ENCODE measurements at places on chromosomes 3 and 15.

DNA sequence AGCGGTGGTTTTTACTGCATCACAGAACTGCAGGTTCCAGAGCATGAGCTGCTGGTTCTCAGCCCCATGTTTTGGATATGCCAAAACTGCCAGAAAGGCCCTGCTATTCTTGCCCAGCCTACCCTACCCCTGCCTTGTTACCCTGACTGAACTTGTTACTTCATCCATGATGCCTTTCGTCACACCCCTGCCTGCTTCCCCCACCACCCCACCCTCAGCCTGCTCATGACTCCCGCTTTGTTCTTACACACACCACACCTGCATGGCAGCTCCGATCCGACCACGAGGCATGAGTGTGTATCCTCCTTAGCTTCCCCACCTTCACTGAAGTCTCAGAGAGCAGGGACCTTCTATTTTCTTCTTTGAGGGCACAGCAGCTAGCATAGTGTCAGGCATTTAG is 5.1 kb upstream of the TM4SF1 start:
- DNase-seq = no peak

GRCh38 chr15:75348562-75349350 is 1.9 kb downstream of the NEIL1 start:
- no peak for DNase-seq

DNA sequence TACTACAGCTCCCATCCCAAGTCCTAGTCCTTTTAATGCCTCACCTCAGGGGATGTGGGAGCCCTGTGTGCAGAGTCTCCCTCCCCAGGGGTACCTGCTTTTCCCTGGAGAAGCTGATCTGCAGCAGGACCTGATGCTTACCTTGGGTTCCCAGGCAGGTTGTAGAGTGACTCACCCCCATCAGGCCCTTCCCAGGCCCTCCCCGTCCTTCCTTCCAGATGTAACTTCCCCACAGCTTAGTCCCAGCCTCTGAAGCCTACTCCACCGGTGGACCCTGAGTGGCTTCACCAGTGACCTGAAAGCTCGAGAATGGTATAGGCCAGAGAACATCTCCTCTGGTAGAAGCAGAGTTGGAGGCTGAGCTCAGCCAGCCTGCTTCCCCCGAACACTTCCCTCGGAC is 254.2 kb upstream of the STT3B start:
- DNase-seq = no peak

DNA sequence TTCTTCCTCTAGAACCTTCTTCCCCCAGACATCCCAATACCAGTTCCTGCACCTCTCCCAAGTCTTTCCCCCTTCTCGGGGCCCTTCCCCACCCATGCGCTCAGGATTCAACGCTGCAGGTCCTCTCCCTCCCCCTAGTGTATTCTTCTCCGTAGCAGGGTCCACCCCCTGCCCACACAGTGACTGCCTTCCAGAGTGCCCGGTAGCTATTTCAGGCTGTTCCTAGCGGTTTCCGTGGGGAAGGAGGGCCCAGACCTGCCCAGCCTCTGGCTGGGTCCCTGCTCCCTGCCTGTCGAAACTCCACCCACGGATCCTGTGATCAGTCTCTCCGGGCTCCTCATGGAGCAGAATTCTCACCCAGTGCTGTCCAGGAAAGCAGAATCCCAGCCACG is 45.2 kb upstream of the SEC61A1 start:
- DNase-seq = no peak

DNA sequence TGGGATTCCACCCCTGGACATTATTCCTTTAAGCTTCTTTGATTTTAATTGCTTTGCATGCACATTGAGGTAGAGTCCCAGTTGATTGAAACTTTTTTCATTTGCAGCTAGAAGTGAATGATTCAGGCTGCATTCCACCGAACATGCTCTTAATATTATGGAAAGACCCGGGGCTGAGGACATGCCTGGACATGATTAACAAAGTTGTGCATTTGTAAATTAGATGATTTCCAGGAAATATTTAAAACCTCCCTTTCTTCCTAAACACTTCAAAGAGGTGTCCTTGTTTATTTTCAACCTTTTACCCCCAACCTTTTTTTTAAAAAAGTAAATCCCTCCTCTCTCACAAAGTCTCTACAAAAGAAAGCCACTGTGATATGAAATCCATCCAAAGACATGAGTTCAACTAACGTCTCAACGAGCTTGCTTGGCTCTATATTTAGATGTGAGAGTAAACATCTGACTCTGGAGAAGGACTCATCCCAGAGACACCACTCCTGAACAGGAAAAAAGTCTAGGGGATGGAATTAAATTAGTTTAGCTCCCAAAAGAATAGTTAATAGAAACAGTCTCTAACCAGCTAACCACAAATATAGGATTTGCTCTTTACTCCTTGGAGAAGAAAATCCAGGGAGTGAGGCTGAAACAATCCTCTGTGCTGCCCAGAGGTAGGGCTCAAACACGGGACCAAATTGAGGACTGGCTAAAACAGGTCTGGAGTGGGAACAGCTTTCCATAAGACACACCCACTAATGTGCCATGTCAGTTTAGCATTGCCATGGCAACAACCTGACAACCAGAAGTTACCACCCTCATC is 83.1 kb downstream of the XXYLT1 start:
- no peak for DNase-seq

GRCh38 chr3:142929890-142930289 is 33.6 kb downstream of the PAQR9 start:
- no peak for DNase-seq

DNA sequence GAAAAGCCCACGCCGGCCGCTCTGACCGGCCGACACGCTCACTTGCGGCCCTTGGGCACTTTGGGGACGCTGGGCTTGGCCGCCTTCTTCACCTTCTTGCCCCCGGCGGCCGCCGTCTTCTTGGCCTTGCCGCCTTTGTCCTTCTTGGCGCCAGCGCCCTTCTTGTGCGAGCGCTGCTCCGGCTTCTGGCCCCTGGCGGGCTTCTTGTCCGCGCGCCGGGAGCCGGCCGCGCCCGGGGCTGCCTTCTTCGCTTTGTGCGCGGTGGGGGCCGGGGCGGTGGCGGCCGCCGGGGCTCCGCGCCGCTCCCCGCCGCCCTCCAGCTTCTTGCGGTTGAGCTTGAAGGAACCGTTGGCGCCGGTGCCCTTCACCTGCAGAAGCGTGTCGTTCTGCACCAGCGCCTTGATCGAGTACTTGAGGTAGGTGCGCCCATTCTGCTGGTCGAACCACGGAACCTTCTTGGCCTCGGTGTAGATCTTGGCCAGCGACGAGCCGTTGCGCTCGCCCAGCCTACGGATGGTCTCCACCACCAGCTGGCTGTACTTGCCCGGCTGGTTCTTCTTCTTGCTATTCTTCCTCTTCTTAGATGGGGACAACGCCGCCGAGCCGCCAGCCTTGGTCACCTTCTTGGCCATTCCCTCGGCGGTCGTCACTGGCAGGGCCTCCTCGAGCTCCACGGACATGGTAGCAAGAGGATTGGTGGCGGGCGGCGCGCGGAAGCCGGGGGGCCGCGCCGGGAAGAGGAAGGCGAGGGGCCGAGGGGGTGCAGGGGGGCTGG is 36.7 kb downstream of the HMCES start:
- peak; percentile 26 for DNase-seq

DNA sequence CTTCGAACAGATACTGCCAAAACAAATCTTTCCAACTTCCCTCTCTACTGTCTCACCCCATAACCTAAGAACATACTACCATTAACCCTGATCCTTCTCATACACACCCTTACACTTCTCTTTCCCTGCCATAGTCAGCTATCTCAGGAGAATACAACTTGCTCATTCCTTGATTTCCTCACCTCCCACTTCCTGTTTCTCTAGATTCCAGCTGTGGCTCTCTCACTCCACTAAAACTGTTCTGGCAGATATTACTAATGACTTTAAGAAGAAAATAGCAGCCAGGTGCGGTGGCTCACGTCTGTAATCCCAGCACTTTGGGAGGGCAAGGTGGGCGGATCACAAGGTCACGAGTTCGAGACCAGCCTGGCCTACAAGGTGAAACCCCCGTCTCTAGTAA is 4.6 kb downstream of the LSG1 start:
- DNase-seq = no peak

DNA sequence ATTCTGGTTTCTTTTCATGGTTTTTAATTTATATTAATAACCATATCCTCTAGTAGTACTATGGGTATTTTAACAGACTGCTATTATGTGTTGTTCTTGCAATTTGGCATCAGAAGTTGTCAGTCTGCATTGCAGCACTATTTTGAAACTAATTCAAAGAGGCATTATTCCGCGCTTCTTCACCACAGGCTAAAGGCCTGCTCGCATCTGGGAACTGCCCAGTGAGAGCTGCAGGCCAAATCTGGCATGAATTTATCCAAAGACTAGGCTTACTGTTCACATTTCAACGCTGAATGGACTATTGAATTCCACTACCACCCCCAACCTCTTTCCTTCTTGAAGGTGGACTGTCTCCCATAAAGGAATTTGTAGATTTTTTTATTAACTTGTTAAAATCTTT is 310.4 kb upstream of the NR2F2 start:
- no peak for DNase-seq

DNA sequence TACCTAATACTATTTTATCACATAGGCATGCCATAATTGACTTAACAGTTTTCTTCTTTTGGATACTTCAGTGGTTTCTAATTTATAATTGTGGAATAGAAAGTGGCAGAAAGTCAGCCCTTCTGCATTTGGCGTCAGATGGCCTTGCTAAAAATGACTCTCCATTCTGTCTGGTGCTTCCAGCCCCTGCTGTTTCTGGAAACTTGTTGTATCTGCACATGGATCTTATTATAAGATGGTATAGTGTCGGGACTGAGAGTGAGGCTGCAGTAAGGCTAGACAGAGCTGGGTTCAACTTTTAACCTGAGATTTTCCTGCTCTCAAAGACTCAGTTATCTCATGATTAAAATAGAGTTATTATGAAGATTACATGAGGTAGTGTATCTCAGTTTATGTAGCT is 74.8 kb upstream of the WDR72 start:
- DNase-seq = no peak

- DNase-seq = no peak
Measured at GRCh38 chr3:195162033-195162669, 108.8 kb downstream of the XXYLT1 start.

DNA sequence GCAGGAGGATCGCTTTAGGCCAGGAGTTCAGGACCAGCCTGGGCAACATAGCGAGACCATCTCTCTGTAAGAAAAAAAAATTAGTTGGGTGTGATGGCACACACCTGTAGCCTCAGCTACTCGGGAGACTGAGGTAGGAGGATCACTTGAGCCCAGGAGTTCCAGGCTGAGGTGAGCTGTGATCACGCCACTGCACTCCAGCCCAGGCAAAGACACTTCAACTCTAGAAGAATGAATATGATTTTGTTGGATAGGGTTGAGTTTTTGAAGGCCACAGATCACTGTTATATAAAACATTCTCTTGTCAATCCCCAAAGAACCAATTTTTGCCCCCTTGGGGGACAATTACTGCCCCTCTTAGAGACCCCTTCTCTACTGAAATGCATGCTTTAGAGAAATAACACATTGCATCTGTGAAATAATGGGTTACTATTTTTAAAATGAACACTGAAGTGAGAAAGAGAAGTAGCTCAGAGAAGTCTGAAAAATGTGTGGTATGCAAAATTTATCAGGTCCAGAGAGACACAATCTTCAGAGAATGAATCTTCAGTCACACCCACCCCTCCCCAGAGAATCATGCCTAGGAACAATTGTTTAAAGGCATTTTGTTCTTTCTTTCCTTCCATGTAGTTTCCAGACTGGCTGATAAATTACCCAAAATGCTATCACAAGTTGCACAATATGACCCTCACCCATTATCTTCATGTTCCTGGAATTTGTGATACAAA is 42.7 kb downstream of the METTL6 start:
- no peak for DNase-seq
